ENCODE measurements at places on chromosomes 13 and 19. TPM values are rescaled to one million over a fixed set of nuclear protein-coding genes. Genes with fewer than 3 reads are reported as not detected.

- DNase-seq, result no peak
Measured at GRCh38 chr19:41702171-41702651, 6.2 kb upstream of the CEACAM5 start.

DNA sequence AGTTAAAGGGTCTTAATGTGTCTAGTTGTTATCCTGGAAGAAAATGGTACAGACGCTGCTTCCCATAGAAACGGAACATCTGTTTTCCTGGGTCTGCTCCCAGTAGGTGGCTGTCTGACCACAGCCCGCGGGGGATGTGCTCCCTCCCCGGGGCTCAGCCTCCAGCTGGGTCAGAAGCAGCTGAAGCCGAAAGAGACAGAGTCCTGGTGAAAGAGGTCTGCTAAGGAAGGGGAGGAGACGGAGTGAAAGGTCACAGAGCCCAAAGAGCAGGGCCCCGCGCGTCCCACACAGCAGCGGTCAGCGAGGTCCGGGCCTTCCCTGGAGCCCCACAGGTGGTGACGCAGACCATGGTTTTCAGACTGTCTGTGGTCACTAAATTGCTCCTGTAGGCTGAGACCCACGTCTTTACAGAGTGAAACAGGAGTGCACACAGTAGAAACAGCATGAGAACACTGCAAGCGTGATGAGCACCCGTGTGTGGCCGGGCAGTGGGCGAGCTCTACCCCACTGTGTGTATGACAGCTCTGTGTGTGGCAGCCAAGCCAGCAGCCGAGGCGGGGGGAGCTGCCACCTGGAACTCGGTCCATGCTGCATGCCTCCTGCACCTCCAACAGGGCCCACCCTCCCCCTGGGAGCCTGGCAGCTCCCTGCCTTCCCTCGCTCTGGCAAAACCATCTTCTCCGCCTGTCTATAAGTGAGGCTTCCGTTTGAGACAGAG is 52.0 kb upstream of the C13orf46 start:
- DNase-seq, result no peak

- no peak for DNase-seq
Measured at GRCh38 chr19:52273301-52273700, 3.9 kb downstream of the ZNF766 start.

DNA sequence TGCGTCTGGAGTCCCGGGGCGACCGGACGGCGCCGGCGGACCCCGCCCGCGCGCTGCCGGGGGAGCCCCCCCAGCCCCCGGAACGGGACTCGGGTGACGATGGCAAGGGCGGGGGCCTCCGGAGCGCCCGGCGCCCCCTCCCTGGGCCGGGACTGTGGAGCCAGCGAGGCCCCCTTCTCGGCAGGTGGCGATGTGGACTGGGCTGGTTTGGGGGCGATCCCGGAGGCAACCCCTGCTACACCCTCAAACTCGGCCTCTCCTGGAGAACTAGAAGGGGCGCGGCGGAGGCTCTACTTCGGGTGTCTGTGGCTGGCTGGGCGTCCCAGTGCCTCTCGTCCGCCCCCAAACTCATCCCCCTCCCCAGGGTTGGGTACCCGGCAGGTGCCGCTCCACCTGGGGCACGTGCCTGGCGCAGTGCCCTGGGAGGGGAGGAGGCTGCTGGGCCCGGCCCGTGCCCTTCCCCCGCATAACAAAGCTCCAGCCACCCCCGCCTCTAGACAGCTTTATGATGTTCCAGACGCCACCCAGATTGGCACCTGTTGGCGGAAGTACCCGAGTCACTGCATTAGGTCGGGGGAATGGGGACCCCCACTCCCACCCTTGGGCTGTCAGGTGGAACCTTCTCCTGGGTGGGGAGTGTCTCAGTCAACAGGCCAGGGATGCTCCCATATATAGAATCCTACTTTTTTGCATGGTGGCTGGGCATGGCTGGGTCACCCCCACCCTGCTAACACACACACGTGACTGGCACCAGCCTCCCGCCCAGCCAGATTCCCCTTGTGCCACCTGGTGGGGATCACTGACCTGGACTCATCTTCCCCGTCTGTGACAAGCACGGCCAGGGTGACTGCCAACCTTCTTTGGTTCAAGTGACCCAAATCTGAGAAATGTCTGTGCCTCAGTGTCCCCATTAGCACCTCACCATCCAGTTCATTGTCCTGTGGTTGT is 722 bp downstream of the PKN1 start:
- no peak for DNase-seq

- no peak for DNase-seq
Measured at GRCh38 chr13:20823071-20823470, 49.3 kb upstream of the EEF1AKMT1 start.

DNA sequence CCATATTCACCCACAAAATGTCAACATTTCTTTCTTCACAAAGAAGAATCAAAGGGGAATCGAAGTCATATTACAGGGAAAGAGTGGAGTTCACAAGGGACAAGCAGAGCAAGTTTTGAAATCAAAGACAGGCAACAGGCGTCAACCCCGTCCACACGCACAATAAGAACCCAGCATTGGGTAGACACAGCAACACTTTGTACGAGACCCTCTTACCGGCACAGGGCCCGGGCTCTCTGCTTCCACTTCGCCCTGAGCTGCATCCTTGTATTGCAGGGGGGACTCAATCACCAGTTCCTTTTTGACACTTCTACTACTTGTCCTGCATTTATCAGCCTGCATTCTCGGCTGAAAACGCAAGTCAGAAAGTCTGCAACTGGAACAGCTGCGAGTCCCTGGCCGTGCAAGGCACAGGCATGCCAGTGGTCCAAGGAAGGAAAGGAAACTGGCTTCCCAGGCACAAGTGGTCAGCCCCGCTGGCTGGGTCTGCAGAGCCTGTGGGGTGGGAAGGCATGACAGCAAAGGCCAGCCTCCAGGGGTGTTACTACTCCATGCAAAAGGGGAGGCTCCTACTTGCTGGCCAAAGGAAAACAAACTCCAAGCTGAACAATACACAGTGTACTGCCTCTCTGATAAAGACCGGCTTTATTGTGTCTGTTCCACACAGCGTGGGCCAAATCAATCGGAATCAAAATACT is at the start of gene DOCK9:
Gene DOCK9 (minus strand): TSS at position 497 of the 698 bp plus-strand sequence. CDS start 155 bp downstream, at position 342.
- no peak for DNase-seq

GRCh38 chr13:36918246-36919131 is 1.5 kb downstream of the SMAD9 start:
- no peak for DNase-seq

DNA sequence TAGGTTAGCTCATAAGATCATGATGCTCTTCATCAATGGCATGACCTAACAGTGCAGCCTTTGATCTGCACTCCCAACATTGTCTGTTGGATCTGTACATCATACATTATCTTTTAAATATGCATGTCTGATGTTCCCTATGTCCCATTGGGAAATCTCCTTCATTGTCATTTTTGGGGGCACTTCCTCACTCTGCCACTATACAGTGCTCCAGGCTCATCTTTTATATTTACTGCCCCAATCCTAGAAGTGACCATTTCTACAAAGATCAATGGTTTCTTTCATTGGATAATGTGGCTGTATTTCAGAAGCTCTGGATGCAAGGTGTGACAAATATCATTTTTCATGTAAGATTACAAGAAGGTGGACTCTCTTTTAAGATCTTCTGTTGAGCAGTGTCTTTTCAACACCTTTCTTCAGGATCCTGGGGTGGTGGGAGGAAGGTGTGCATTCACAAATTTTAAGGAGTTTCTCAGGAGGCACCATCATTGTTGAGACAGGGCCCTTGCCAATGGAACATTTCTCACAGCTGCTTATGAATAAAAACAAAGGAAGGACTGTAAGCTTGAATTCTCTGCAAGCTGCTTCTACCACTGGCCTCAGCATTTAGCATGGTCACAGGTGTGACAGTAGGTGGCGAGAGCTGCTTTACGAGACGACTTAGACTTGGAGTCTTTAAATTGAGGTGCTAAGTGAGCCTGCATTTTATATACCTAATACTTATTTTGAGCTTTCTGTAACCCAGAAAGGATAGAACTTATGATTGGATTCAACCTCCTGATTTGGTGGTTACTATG is 403.0 kb downstream of the LMO7 start:
- DNase-seq, result no peak

GRCh38 chr19:8242211-8242821 is 33.1 kb downstream of the CERS4 start:
- no peak for DNase-seq

- no peak for DNase-seq
Measured at GRCh38 chr13:50928659-50929462, 19.3 kb downstream of the RNASEH2B start.

- DNase-seq, result no peak
Measured at GRCh38 chr19:13083627-13084026, 19.0 kb downstream of the LYL1 start.

- DNase-seq, result no peak
Measured at GRCh38 chr13:113390874-113391497, 27.1 kb upstream of the GRTP1 start.

- DNase-seq, result no peak
Measured at GRCh38 chr13:71672512-71672911, 194.5 kb downstream of the DACH1 start.

- no peak for DNase-seq
Measured at GRCh38 chr13:80577926-80578670, 237.2 kb upstream of the SPRY2 start.

GRCh38 chr13:24116131-24116530 is 44.4 kb upstream of the SPATA13 start:
- no peak for DNase-seq

The SIGLEC12 gene
- 0.38 TPM for polyA plus RNA-seq

The DLL3 gene
- 0.62 TPM for polyA plus RNA-seq

The PGLYRP1 gene
- 0.70 TPM for polyA plus RNA-seq

The TBXA2R gene
- polyA plus RNA-seq, result 4.2 TPM

The VAV1 gene
- 1.5 TPM for polyA plus RNA-seq

The IQCN gene
- polyA plus RNA-seq, result 7.2 TPM

The DBP gene
- polyA plus RNA-seq, result 15.9 TPM

The APOC4 gene
- not detected for polyA plus RNA-seq

The RDH8 gene
- not detected for polyA plus RNA-seq

Measured in renal cortex interstitium (tissue), 15 donors.